Stimulated activated CD4-positive, alpha-beta T cell treated with anti-CD3 and anti-CD28 coated beads, Interleukin-15, amount 100 ng/mL, for 1 hour (primary cell): ENCODE measurements at places on chromosomes 11 and 22.

- DNase-seq, result no peak
Measured at GRCh38 chr22:43740587-43741270, 71.4 kb downstream of the EFCAB6 start.

DNA sequence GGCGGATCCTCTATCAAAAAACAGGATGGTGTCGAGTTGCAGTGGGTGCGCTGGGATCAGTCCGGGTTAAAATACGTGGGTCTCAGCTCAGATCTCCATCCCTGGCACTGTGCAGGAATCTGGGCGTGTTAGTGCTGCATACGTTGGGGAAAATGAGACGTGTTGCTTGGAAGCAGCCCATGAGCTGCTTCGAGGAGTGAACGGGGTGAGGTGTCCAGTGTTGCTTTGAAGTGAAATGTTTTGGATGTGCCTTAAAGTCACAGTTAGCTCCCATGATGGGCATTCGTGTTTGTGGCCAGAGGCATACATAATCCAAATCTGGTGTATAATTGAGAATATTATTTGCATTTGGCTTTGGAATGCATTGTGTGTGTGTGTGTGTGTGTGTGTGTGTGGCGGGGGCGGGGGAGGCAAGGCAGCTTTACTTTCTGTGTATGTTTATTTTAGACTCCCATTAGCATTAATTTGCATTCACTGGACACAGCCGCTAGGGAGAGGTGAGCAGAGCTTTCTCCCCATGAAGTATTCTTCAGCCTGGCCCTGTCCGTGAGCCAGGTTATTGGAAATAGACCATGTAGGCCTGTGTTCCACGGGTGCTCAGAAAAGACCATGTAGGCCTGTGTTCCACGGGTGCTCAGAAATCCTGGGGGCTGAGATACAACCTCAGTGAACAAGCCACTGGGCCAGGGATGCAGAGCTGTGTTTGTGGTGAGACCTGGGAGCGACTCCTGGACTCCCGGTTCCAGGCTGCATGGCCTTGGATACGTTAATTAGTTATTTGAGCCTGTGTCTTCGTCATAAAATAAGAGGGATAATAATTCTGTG lies 134.6 kb downstream of the ST3GAL4 start:
- no peak for DNase-seq

GRCh38 chr22:40679964-40680818 lies 907 bp downstream of the MCHR1 start:
- no peak for DNase-seq

DNA sequence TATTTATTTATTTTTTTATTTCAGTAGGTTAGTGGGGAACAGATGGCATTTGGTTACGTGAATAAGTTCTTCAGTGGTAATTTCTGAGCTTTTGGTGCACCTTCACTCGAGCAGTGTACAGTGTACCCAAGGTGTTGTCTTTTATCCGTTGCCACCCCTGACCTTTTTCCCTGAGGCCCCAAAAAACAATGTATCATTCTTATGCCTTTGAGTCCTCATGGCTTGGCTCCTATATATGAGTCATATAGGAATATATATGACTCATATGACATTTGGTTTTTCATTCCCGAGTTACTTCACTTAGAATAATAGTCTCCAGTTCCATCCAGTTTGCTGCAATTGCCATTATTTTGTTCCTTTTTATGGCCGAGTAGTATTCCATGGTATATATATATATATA lies 763.9 kb downstream of the NTM start:
- DNase-seq, result no peak

- no peak for DNase-seq
Measured at GRCh38 chr11:96885912-96886311, 496.1 kb downstream of the JRKL start.

DNA sequence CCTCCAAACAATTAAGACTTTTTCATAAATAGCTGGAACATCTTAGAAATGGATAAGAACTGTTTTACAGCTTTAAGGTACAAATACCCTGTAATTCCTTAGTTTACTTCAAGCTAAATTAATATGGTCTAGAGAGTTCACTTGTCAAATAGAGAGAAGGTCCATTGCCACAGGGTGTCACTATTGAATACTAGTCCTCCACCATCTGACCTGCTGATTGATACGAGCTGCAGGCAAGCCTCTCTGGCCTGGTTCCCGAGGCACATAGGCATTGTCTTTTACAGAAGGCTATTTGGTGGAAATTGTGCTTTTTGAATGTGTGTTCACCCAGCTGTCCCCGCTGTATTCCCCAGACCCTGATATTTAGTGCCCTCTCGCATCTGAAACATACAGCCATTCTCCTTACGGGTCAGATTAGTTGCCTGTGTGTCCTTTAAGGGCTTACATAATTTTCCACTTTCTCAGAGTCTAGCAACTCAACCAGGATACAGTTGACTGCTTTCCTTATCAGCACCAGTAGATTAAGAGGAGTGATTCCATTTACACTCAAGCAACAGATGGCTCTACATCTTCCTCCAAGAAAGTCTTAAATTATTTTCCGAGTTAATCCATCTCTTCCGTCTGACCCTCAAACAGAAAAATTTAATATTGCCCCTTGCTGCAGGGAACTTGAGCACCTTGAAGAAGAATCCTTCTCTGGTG lies 788.8 kb upstream of the FAT3 start:
- DNase-seq, result no peak

- DNase-seq, result no peak
Measured at GRCh38 chr11:61533401-61533800, 24.9 kb downstream of the LRRC10B start.

DNA sequence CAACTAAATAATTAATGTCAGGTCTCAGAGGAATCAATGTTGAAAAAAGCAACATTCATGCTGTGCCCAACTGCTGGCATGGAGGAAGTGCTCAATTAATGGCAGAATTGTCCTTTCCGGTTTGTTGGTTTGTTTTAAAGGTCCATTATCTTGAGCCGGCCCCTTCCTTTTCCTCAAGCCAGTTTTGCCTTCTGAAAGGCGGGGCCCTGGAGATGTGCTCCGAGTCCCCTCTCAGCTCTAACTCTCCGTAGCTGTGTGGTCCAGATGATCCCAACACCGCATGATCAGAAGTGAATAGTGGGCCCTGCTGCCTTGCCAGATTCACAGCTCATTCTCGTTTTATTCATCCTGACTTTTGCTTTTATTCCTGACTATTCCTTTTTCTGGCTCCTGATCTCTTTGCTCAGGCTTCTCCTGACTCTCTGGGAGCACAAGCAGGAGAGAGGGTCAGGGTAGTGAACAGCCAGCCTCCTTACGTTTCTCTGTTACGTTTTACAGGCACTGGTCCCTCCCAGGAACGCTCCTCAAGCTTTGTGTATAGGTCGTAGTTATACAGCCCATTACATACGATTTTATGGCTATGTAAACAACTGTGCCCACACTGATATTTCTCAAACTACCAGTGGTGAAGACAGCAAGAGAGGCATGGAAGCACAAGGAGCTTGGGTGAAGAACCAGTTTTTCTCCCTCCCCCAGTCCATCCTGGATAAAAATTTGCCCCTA lies 265.9 kb downstream of the LARGE1 start:
- no peak for DNase-seq

DNA sequence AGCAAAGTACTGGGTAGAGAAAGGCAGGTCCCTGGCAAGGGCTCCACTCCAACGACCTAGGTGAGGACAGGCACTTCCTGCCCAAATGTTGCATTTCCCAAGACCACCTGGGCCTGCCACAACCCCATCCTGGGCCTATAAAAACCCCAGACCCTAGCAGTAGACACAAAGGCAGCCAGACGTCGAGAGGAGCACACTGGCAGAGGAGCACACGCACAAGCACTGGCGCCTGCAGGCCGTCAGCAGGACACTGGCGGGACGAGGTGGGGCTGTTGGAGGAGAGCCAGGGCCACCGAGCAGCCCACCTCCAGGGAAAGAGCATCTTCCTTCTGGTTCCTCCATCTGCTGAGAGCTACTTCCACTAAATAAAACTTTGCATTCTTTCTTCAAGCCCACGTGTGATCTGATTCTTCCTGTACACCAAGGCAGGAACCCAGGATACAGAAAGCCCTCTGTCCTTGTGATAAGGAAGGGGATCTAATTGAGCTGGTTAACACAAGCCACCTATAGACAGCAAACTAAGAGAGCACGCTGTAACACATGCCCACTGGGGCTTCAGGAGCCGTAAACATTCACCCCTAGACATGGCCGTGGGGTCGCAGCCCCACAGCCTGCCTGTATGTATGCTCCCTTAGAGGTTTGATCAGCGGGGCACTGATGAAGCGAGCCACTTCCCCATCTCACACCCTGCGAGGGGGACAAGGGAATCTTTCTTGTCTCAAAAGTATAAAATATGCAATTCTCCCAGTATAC lies 89.7 kb upstream of the MTMR2 start:
- DNase-seq, result no peak

- DNase-seq, result no peak
Measured at GRCh38 chr22:23888615-23889401, 5.4 kb upstream of the MIF start.

DNA sequence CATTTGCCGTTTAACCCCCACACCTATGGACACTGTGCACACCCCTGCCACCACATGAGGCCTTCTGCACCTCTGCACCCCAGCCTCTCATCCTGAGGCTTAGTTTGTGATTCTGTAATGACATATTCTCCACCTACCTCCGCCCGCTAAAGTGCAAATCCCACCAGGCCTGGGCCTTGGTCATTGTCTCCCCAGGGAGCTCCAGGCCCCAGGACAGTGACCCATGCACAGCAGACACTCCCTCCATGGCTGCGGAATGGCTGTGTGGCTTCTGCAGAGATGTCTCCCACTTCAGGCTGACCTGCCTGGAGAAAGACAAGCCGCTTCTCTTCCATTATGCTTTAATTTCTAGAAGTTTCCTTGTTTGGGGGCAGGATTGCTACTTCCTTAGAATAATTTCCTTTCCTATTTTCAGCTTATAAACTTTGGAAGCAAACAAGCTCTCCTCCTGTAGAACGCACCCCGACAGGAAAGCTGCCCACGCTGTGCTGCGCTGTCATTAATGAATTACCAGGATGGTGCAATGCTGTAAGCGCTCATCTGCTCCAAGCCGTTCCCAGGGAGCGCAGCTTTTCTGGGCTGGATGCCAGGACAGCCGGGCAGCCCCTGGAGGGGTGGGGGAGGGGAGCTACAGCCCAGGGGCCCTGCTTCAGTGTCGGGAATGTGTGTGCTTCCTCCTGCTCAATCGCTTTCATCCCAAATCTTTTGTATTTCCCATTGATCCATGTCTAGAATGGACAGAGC lies 618.0 kb downstream of the BRD1 start:
- no peak for DNase-seq

DNA sequence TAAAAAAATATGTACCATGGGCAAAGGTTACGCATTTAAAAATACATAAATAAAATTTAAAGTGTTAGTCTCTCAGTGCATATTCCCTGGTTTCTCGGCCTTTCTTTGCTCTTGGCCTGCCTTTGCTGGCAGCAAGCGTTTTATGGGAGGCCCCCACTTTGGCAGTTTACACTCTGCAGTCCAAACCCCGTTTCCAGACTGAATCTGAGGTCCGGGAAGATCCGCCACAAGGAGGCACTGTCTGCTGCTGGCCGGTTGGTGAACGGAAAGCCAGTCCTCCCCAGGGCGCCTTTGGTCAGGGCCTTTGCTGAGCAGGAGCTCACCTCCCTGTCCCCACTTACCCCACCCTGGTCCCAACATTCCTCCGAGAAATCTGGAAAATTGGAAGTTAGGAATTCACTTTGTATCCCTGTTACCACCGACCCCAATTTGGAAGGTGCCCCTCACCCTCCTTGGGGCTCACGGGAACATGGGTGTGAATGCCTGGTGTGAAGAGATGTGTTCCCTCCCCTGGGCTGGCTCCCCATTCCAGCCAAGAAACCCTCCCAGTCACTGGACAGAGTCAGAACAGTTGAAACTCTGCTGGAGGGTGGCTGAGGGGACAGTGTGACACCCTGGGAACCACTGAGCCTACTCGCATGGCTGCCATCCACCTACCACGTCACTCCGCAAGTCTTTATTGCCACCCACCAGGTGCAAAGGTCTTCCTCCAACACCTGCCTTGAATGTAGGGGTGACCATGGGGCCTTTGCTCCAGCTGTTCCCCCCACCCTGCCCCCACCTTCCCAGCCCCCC lies 9.4 kb upstream of the SF1 start:
- DNase-seq, result peak; percentile 47

GRCh38 chr11:7060868-7061267 lies 27.9 kb upstream of the RBMXL2 start:
- DNase-seq, result no peak

DNA sequence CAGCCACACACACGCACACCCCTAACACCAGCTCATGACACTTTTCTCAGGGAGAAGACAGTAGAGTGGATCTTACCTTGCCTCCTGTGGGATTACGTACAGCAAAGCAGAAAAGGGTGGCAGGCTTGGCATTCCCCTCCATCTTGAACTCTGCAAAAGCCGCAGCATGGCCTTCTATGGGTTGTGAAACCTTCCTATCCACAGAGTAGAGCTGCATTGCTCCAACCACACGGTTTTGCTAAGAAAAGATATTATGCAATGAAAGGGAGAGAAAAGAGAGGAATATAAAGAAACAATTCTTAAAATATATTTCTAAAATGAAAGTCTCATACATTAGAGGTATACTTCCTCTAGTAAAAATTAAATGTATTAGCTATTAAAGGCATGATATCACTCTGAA lies 48.8 kb downstream of the CLTCL1 start:
- DNase-seq, result no peak

DNA sequence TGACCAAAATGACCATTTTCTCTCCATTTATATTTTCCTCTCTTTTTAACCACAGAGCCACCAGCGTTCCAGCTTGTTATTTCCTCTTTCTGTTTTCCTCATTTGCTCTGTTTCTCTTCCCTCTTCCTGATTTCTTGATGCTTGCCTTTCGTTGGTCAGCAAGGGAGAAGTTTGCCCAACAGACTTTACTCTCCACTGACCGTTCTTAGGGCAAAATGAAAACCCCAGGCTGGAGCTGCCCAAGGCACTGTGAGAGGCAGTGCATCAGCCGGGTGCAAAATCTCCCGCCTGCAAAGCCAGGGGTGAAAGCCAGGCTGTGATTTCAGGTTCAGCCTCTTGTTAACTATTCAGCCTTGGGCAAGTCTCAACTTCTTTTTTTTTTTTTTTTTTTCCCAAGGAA lies 26.1 kb upstream of the APLP2 start:
- DNase-seq, result no peak

- no peak for DNase-seq
Measured at GRCh38 chr11:114683007-114683406, 4.7 kb downstream of the NXPE2 start.

- no peak for DNase-seq
Measured at GRCh38 chr22:48843640-48844039, 984.0 kb downstream of the BRD1 start.

GRCh38 chr11:8219257-8220021 lies 44.2 kb downstream of the LMO1 start:
- DNase-seq, result no peak

- no peak for DNase-seq
Measured at GRCh38 chr22:41913842-41914534, 886 bp downstream of the SHISA8 start.
